Activated CD4-positive, alpha-beta memory T cell treated with anti-CD3 and anti-CD28 coated beads, Interleukin-2, amount 10 ng/mL, durations not matched to agents 7 days and 5 days (primary cell): ENCODE measurements at places on chromosomes 5 and 9. TPM values are rescaled to one million over a fixed set of nuclear protein-coding genes. Genes with fewer than 3 reads are reported as not detected.

RELL2 gene
- 19.4 TPM for total RNA-seq

CARD9 gene
- 1.3 TPM for total RNA-seq

PLCXD3 gene
- not detected for total RNA-seq

OR2Y1 gene
- not detected for total RNA-seq

STRBP gene
- total RNA-seq: 20.4 TPM

B4GALT7 gene
- total RNA-seq: 22.1 TPM

COL15A1 gene
- 0.30 TPM for total RNA-seq

ADAM19 gene
- total RNA-seq: 313 TPM
